ENCODE measurements at places on chromosomes 11 and 22. TPM values are rescaled to one million over a fixed set of nuclear protein-coding genes. Genes with fewer than 3 reads are reported as not detected.

- no peak for DNase-seq
These were observed 950.9 kb upstream of the CHORDC1 start for GRCh38 chr11:91173701-91174100.

MAPK8IP2 gene
- 0.31 TPM for polyA plus RNA-seq

GRCh38 chr22:32492111-32492510 is 17.5 kb downstream of the FBXO7 start:
- no peak for DNase-seq

- DNase-seq, result no peak
These were observed 98.8 kb downstream of the BCR start for GRCh38 chr22:23278883-23279675.

DNA sequence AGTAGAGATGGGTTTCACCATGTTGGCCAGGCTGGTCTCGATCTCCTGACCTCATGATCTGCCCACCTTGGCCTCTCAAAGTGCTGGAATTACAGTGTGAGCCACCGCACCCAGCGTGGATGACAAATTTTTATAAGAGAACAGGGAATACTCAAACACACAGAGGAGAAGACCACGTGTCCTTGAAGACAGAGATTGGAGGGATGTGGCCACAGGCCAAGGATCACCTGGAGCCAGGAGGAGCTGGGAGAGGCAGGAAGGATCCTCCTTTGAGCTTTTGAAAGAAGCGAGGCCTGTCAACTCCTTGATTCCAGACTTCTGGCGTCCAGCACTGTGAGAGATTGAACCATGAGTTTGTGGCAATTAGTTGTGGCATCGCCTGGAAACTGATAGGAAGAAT is 1049.5 kb downstream of the TBC1D22A start:
- DNase-seq, result no peak

DNA sequence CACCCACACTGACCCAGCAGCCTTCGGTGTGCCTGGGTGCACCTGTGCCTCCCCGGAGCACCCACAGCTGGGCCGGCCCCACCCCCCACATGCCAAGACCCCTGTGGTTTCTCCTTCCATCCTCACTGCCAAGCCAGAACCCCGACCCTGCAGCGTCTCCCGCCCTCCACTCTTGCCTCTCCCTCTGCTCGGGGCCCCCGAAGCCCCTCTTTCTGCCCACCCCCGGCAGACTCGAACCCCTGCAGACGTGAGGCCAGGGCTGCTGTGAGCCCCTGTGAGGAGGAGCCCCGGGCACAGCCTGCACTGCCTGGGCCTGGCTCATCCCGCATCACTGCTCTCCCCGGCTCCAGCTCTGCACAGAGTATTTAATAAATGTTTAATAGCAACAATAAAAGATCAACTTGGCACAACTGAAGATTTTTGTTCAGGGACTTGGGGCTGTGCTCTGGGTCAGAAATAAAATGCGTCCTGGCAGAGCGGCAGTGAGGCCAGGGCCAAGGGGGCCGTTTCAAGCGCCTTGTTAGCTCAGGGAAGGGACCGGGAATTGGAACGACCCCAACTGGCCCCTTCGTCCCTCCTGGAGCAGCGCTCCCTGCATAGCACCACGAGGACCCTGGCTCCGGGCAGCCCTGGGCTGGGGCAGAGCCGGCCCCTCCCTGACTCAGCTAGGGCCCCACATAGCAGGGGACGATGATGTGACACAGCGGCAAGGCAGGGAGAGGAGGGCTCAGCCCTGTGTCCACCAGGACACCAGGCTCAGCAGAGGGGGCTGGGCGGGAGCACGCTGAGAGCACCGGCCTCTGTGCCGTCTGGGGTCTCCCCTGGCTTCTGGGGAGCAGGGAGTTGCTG is 520.8 kb downstream of the BRD1 start:
- peak; percentile 7 for DNase-seq

SOX10 gene
- polyA plus RNA-seq, result 15.3 TPM

DNA sequence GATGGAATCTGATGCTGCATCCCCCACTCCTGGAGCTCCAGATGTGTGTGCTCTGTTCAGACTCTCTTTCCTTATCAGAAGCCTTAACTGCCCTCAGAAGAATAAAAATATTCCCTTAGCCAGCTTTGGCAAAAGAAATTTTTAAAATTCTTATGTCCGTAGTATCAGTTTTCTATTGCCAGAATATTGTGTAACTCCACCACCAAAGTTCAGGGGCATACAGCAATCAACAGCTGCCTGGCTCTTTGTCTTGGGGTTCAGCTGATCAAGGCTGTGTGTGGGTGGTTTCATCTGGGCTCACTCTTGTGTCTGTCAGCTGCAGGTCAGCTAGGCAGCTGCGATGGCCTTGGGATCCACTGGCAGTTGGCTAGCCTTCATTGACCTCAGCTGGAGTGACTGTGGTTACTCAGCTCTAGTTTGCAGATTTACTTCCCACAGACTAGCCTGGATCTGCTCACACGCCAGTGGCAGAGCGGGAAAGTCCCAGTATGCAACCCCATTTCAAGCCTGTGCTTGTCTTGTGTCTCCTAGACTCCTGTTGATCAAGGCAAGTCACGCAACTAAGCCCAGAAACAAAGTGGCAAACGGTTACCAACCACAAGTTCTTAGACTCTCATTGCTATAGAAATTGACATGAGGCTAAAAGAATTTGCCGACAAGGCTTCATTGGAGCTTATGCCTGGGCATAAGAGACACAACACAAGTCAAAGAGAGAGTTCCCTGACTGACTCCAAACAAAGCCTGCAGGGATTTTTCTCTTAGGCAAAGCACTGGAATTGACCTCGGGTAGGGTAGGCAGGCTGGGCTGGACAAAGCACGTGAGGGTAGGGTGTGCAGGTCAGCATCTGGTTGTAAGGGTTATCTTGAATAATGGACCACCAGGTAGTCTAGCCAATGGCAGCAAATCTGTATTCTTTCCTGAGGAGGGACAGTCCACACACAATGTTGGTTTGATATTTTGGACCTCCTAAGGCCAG is 7.5 kb downstream of the TMEM138 start:
- no peak for DNase-seq

- no peak for DNase-seq
These were observed 6.2 kb downstream of the KCNQ1OT1 start for GRCh38 chr11:2693271-2694261.

DNA sequence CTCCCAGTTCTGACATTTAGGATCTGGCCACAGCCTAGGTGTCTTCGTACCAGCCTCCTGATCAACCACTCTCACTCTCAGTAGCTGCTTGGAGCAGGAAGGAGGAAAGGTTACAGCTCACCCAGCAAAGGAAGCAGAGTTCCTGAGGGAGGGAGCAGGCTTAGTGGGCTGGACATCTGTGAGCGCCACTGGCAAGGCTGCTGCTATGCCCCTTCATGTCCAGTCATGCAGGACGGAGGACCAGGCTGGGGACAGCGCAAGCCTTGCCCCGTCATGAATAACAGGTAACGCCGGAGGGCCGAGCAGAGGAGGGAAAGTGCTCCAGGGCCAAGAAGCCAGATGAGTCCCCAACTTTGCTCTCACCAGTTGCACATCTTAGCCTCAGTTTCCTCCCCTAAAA is 25.8 kb downstream of the TPST2 start:
- DNase-seq, result no peak

DNA sequence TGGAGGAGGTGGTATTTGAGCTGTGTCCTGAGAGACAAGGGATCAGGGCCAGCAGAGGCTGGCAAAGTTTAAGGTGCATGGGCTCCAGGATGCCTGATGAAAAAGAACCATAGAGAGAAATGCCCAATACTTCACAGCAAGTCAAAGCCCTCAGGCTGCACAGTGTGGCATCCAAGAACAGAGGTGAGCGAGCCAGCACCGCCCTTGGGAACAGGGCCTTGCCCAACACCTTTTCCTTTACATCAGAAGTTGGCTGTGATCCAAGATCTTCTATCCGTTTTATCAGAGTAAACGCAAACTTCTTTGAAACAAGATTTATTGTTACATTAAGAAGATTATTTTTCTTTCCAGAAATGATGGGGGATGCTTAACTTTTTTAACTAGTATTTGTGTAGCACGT is 1.4 kb downstream of the B3GNT6 start:
- no peak for DNase-seq

RIMBP3C gene
- polyA plus RNA-seq, result not detected

TLCD5 gene
- polyA plus RNA-seq, result 8.6 TPM

GRCh38 chr22:29704528-29705285 is 15.1 kb upstream of the CABP7 start:
- no peak for DNase-seq

GRCh38 chr11:102900346-102900745 is 25.6 kb upstream of the MMP12 start:
- no peak for DNase-seq

GRCh38 chr22:45861259-45861658 is 115.7 kb downstream of the WNT7B start:
- DNase-seq, result no peak

Measured in muscle of arm (tissue), 14 donors.